ENCODE measurements at places on chromosomes 2 and 18. TPM values are rescaled to one million over a fixed set of nuclear protein-coding genes. Genes with fewer than 3 reads are reported as not detected.

GRCh38 chr2:241863536-241863954, 4.9 kb upstream of the PDCD1 start:
- no peak overlapping the region for H3K4me3 ChIP-seq
- peaks cover 25% of the 10 kb centered on the region for H3K4me1 ChIP-seq
- no peaks in the 10 kb centered on the region for H3K36me3 ChIP-seq
- peaks cover 70% of the 10 kb centered on the region for H3K27me3 ChIP-seq

GRCh38 chr18:78742218-78742745, 237.3 kb upstream of the SALL3 start:
- no peaks in the 10 kb centered on the region for H3K4me1 ChIP-seq
- no peak overlapping the region for H3K4me3 ChIP-seq
- DNase-seq = no peak
- no peaks in the 10 kb centered on the region for H3K36me3 ChIP-seq
- H3K27me3 ChIP-seq = no peaks in the 10 kb centered on the region
- H3K27ac ChIP-seq = no peak overlapping the region

DNA sequence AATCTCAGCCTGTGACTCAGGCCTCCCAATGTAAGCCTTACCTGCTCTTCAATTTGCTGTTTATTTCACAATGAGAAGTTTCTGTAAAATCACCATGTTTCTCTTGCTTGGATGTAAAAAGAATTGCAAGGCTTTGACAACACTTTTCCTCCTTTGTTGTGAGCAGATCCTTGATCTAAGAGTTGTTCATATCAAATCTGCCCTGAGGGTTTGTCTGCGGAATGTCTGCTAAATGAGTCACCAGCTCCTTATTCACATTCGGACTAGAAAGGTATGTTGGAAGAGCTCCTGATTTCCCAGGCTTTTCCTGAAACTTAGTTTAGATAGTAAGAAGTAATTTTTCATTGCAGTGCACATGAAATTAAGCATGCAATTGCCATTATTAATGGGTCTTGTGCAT, 268.2 kb upstream of the TCF4 start:
- no peak for DNase-seq
- H3K4me3 ChIP-seq = no peak overlapping the region
- H3K27ac ChIP-seq = no peak overlapping the region

The WDR54 gene
- total RNA-seq = 17.7 TPM

DNA sequence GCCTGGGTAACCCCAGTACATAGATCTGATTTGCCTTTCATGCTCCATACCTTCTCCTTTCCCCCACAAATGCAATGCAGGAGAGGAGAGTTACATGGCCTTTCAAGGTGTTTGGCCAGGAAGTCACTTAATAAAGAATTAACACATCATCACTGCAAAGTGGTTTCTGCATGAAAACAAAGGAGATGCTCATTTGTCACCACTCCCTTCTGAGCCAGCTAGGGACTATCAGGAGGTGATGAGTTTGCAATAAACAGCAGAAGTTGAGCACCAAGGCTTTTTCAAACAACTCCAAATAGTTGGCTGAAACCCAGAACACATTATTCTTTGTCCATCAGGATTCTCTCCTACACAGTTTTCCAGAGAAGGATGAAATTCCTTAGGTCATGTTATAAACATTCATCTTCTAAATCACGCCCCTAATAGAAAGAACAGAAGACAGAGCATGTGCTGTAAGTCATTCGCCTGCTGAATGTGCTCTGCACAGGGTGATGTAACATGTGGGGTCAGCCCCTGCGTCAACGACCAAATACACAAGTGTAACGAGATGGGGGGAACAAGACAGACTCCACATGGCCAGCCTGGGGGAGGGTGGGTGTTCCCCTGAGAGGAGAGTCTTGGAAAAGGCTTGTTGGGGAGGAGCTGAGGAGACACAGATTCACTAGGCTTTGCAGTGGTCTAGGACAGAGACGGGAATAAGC, 87.3 kb upstream of the RMDN2 start:
- H3K4me3 ChIP-seq = no peak overlapping the region

DNA sequence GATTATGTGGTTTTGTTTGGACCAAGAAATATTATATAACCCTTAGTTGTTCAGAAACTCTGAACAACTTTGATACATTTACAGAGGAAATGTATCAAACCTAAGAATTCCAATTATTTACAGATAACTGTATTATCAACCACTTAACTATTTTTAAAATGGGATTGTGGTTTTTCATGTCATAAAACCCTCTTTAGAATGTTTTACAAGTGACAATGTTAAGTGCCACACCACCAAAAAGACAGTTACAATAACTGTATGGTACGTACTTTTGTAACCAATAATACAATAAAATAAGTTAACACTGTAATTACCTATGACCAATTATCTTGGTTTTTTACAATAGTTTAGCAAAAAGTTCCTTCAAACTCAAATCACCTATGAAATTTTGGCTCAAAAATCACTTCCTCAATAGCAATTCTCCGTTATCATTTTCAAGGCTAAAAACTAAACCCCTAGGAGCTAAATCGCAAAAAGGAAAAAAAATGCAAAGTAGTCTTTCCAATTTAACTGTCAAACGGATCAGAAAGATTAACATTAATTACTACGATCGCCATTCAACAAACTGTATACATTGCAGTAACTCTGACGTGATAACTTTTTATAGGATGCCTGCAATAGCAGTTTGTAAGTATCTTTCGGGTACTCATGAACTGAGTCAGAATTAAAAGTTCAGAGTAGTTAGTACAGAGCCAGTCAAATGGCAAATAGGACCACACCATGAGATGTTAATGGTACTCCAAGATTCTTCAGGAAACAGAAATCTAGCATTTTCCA, 1.5 kb downstream of the ROCK1 start:
- no peaks in the 10 kb centered on the region for H3K36me3 ChIP-seq
- H3K4me3 ChIP-seq = peak overlapping the region; percentile 95

DNA sequence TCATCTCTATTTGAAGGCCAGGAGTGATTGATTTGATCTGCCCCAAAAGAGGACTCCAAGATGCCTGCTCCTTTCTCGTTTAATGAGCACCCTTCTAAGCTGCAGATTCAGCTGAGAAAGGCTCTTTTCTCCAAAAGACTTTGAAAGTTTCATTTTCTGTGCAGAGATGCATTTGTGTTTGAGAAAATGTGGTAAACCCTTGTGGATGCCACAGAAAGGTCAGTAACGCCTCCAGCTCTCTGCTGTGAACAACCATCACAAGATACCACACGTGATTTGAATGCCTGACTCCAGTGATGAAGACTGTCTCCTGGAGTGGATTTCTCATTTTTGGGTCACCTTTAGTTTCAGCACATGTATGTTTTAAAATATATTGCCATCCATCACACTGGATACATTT, 35.0 kb upstream of the CCDC85A start:
- no peaks in the 10 kb centered on the region for H3K36me3 ChIP-seq
- DNase-seq = no peak
- H3K4me3 ChIP-seq = no peak overlapping the region
- no peaks in the 10 kb centered on the region for H3K27me3 ChIP-seq
- H3K4me1 ChIP-seq = no peaks in the 10 kb centered on the region
- H3K27ac ChIP-seq = no peak overlapping the region

DNA sequence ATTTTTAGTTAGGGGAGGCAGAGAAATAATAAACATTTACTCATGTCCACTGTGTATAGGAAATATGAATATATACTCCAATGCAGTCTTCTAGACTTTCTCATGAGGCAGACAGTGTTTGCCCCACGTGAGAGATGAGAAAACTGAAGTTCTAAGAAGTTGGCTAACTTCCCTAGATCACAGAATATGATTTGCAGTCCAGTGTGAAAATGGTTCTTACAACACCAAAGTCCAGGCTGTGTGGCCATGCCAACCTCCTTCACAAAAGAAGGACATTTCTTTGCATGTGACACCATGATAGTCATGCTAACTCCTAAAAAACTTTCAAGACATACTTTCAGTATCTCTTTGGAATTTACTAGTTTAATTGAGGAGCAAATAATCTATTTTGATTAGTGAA, 143.7 kb downstream of the IRS1 start:
- peaks cover 11% of the 10 kb centered on the region for H3K4me1 ChIP-seq
- H3K27me3 ChIP-seq = no peaks in the 10 kb centered on the region
- no peak for DNase-seq
- peak overlapping the region; percentile 21 for H3K27ac ChIP-seq
- H3K4me3 ChIP-seq = no peak overlapping the region
- no peaks in the 10 kb centered on the region for H3K36me3 ChIP-seq

The GPAT2 gene
- total RNA-seq = 7.3 TPM

The GATA6 gene
- total RNA-seq = 29.9 TPM

- no peak for DNase-seq
- H3K4me1 ChIP-seq = no peaks in the 10 kb centered on the region
- H3K27me3 ChIP-seq = no peaks in the 10 kb centered on the region
- H3K36me3 ChIP-seq = no peaks in the 10 kb centered on the region
- no peak overlapping the region for H3K4me3 ChIP-seq
Observed at GRCh38 chr2:65452150-65452895, 19.9 kb upstream of the SPRED2 start.

- no peaks in the 10 kb centered on the region for H3K36me3 ChIP-seq
- no peak overlapping the region for H3K27ac ChIP-seq
- H3K4me1 ChIP-seq = peaks cover 3% of the 10 kb centered on the region
- H3K27me3 ChIP-seq = peaks cover 46% of the 10 kb centered on the region
- no peak overlapping the region for H3K4me3 ChIP-seq
Observed at GRCh38 chr2:9758741-9759140, 84.5 kb upstream of the TAF1B start.

Data from left lung (tissue), 14 donors.